A549 treated with DMSO at 1 μM for 4 hours (cell line): ENCODE measurements at places on chromosomes 7 and 10. TPM values are rescaled to one million over a fixed set of nuclear protein-coding genes. Genes with fewer than 3 reads are reported as not detected.

Gene LRRC4
- total RNA-seq: not detected in 5 replicates

Gene WNT2
- total RNA-seq: 0.03 to 0.04 TPM in 2 of 5 replicates, not detected in the others

Gene OPN4
- not detected in 5 replicates for total RNA-seq

Gene TMUB1
- total RNA-seq: 34.7 to 58.3 TPM (median 48.2 TPM) in 5 replicates

Gene ADRA2A
- 0.02 to 0.04 TPM in 2 of 5 replicates, not detected in the others for total RNA-seq

Gene CRHR2
- total RNA-seq: not detected in 5 replicates
